Activated CD4-positive, CD25-positive, alpha-beta regulatory T cell treated with anti-CD3 and anti-CD28 coated beads, Interleukin-2, amount 50 U/mL, for 24 hours (primary cell): ENCODE measurements at places on chromosomes 11 and 22.

GRCh38 chr11:76296731-76297542 is 84.0 kb downstream of the THAP12 start:
- ATAC-seq, result no peak

GRCh38 chr11:10197091-10197490 is 96.9 kb downstream of the SBF2 start:
- ATAC-seq, result no peak

GRCh38 chr11:35288309-35288708 is 131.0 kb downstream of the SLC1A2 start:
- no peak for ATAC-seq

- ATAC-seq, result no peak
Observed at GRCh38 chr22:40432625-40433024, 62.2 kb downstream of the SGSM3 start.

GRCh38 chr22:41021613-41022454 is 70.6 kb upstream of the EP300 start:
- ATAC-seq, result peak; percentile 65

GRCh38 chr22:20431511-20432192 is 6.0 kb downstream of the SCARF2 start:
- no peak for ATAC-seq

DNA sequence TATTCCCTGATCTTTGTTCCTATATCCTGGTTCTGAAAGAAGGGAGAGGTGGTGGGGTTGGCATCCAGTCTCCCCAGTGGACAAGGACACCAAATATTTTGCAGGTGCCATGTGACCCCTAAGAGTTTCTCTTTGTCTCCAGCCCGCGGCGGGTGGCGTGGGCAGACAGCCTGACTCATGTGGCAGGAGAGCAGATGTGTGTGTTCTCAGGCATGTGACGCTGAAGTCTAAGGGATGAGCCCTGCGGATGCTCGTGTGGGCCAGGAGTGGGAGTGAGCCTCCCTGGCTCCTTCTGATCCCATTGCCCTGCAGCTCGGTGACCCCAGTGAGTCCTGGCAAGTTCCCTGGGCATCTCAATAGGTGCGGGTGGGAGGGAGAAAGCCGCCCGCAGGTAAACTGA is 94.8 kb upstream of the TBCEL start:
- ATAC-seq, result no peak

DNA sequence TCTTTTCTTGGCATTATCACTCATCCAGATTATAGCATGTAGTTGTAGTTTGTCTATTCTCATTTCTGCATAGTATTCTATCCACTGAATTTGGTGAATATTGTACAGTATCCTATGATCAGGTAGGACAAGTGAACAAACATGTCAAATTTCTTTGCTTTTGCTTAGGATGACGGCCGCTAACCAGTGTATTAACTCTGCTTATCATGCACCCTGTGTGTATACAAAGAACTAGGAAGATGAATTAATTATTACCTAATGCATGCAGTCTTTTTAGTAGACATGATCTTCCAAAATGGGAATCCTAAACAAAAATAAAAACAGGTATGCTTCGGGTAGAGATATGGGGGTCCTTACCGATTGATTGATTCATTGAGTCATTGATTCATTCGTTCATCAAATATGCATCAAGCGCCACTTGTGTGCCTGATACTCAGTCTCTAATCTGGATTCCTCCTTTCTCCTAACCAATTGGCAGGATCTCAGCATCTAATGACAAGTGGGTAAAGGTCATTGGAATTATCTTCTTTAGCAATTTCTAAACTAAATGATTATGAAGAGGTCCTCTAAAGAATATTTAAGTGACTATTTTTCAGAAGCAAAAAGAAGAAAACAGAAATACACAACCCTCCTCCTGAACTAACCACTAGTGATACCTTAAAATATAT is 27.9 kb downstream of the PRDM11 start:
- ATAC-seq, result no peak

GRCh38 chr11:37124384-37124783 is 526.3 kb upstream of the RAG2 start:
- ATAC-seq, result no peak

GRCh38 chr11:110279881-110280280 is 16.5 kb downstream of the RDX start:
- ATAC-seq, result no peak

DNA sequence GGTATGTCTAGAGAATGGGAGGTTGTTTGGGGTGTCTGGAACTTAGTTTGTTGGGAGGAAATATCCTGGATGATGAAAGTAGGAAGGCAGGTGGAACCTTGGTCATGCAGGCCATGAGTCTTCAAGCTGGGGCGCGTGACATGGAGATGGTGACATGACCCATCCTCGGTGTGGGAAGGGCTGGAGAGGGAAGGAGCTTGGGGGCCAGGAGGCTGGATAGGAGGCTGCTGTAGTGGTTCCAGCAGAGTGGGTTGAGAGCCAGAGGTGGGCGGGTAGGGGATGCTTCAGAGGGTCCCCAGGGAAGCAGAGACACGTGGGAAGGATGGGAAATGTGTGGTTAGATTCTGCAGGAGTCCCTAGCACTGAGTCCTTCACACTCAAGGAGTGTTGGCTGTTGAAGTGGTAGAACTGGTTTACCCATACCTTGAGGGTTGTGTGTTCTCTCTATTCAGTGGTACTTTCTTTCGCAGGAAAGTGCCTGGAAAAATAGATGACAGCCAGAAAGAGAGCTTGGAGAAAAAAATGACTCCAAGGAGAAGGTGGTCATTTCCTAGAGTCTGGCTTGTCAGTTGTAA is 56.8 kb downstream of the LDLRAD3 start:
- ATAC-seq, result no peak

DNA sequence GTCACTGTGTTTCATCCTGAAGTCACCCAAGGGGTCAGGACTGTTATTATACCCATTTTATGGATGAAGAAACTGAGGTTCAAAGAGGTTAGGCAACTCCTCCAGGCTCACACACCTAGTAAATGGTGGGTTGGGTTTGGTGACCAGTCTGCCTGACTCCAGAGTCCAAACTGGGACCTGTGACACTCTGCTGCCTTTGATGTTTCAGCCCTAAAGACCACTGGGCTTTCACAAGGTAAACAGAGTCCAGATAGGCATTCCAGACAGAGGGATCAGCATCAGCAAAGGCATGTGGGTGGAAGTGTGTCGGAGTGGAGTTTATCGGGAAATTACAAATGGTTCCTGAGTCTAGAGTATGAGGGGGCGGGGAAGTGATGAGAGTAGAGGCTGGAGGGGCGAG is 38.5 kb downstream of the MICAL2 start:
- ATAC-seq, result no peak

DNA sequence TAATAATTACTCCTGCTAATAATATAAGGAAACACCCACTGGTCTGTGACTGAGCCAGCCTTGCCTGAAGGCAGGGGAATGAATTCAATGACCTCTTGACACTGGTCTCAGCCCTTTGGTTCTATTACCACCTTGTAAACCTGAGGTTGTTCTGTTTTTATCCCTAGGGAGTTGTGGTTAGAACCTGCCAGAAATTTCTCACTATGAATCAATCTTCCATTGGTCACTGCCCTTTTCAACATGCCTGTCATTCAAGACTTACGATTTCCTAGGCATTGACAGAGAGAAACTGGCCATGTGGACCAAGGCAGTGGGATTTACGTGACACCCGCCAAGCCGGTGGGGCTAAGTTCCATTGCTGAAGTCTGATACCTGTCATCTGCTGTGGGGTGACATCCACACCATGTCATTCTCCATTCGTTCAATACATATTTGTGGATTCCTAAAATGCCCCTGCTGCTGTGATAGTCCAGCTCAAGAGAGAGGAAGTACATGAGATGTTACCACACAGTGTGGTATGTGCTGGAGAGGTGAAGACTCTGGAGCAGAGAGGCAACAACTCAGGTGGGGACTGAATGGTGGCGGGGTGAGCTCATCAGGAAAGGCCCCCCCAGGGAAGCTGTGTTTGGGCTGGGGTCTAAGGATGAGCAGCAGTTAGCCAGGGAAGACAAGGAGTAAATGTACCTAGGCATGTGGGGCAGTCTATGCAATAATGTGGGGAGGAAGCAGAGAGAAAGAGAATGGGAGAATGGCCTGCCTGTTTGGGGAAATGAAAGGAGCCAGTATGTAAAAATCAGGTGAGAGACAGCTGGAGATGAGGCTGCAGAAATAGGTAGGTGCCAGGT is 15.2 kb upstream of the EHF start:
- ATAC-seq, result no peak

- no peak for ATAC-seq
Observed at GRCh38 chr11:43462359-43462758, 103.6 kb downstream of the TTC17 start.

GRCh38 chr22:35437049-35437448 is 37.1 kb downstream of the MCM5 start:
- ATAC-seq, result peak; percentile 25

DNA sequence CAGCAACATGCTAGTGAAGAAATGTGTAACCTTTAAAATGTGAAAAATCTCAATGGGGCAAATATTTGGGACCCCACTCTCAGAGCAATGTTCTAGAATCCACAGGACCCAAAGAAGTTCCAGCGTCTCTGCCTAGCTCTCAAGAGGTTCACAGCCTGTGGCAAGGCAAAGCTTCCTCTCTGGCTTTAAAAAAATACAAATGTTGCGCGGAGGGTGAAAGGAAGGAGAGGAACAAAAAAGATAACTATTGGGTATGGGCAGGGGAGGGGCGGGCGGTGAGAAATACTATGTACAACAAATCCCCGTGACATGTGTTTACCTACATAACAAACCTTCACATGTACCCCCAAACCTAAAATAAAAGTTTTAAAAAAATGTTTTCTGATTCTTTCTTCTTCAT is 53.6 kb downstream of the PITPNB start:
- ATAC-seq, result no peak

- no peak for ATAC-seq
Observed at GRCh38 chr11:91459840-91460239, 764.8 kb upstream of the FAT3 start.

GRCh38 chr22:47165338-47166032 is 403.0 kb downstream of the TBC1D22A start:
- ATAC-seq, result no peak

DNA sequence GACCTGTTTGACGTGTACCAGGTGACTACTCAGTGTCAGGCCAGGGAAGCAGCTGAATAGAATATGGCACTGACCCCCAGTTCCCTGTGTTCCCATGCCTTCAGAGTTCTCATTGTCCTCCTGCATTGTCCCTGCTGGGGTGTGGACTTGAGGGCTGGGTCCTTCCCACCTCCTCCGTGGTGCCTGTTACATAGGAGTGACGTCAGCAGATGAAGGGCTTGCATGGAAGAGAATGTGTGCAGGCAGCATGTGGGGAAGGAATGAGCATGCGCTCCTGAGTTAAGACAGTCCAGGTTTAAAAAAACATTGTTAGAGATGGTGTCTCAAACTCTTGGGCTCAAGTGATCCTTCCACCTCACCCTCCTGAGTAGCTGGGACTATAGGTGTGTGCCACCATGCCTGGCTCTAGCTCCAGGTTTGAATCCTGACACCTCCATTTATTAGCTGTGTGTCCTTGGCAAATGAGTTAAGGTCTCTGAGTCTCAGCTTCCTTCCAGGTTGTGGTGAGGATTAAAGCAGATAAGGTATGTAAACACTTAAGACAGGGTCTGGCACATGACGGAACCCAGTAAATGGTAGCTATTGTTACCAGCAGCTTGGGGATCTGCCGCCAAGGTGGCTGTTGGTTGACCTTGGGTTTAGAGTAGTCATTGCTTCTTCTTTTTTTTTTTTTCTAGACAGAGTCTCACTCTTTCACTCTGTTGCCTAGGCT is 7.5 kb upstream of the SOX10 start:
- ATAC-seq, result no peak

DNA sequence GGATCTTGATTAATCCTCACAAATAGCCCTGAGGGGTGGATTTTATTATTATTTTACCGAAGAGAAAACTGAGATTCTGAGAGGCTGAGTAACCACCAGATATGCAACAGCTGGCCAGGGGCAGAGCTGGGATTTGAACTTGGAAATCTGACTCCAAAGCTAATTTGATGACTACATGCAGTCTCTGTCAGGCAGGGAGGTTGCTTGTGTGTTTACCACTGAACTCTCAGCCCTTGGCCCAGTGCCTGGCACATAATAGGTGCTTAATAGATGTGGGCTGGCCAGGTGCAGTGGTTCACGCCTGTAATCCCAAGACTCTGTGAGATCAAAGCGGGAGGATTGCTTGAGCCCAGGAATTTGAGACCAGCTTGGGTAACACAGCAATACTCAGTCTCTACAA is 121.7 kb upstream of the CRYBB3 start:
- ATAC-seq, result no peak

- no peak for ATAC-seq
Observed at GRCh38 chr11:82494988-82495432, 238.7 kb downstream of the FAM181B start.

- no peak for ATAC-seq
Observed at GRCh38 chr22:23556026-23556620, 24.0 kb downstream of the IGLL1 start.

- no peak for ATAC-seq
Observed at GRCh38 chr22:33806191-33806590, 114.1 kb downstream of the LARGE1 start.

DNA sequence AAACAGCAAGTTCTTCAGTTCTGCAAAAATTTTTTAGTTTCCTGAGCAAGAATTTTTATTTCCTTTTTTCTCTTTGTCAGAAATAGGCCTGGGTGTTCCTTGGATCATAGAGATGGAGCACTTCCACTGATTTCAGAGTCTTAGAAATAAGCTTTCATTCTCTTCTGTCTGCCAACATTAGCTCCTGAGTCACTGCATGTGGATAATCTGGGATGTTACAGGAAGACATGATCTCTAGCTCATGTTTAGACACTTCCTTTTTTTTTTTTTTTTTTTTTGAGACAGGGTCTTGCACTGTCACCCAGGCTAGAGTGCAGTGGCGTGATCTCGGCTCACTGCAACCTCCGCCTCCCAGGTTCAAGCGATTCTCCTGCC is 13.2 kb upstream of the TMEM218 start:
- ATAC-seq, result no peak

DNA sequence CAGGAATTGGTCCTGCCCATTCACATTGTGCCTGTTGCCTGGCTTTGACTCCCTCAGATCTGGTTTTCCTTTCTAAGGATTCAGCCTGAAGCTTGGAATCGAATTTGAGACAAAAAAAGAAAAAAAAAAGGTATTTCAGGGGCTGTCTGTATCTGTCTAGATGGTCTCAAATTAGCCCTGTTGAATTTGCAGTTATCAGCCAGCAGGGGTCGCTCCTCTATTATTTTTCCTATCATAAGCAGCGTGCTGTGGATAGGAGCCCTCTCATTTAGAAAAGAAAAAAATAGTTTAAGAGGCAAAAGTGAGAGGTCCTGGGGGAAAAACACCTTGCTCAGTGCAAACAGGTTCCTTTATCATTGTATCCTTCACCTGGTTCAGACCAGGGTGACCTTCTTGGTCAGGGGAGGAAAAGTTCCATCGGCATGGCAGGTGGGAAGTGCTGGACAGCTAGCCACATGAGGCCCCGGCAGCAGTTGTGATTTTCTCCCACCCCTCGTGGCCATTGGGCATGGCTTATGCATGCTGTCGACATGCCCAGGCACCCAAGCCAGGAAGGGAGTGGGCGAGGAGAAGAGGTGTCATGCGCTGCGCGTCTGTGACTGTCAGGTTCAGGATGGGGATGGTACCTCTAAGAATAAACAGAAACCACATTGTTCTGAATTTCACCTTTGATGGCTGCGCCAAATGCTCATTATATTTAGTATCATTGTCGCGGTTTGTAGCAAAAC is 13.1 kb downstream of the OR5AK2 start:
- no peak for ATAC-seq
